ENCODE measurements at places on chromosomes 11 and 22. TPM values are rescaled to one million over a fixed set of nuclear protein-coding genes. Genes with fewer than 3 reads are reported as not detected.
A peak's percentile ranks its signal among the peaks of the same experiment; 100 is the strongest.

Gene C11orf97
- total RNA-seq = not detected

Gene MS4A15
- total RNA-seq = not detected

GRCh38 chr11:128390246-128390645, 197.1 kb downstream of the ETS1 start:
- no peak for DNase-seq
- no peaks in the 10 kb centered on the region for H3K4me1 ChIP-seq
- no peak overlapping the region for H3K27ac ChIP-seq
- H3K27me3 ChIP-seq = no peaks in the 10 kb centered on the region
- no peak overlapping the region for H3K4me3 ChIP-seq

- H3K4me1 ChIP-seq = peaks cover 9% of the 10 kb centered on the region
- H3K4me3 ChIP-seq = no peak overlapping the region
- DNase-seq = peak; percentile 26
- H3K27me3 ChIP-seq = no peaks in the 10 kb centered on the region
Measured at GRCh38 chr11:12914400-12914912, 94.7 kb upstream of the RASSF10 start.

DNA sequence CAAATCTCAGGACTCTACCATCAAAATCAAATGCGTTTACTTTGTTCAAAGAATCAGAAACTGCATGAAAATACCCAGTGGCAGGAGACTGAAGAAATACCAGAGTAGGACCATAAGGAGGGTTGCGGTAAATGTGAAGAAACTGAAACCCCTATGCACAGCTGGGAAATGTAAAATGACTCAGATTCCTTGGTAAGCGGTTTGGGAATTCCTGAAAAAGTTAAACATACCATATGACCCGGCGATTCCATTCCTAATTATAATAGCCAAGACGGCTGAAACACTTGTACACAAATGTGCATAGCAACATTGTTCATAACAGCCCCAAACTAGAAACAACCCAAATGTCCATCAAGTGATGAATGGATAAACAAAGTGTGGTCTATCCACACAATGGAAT, 114.1 kb upstream of the GRAMD1B start:
- H3K4me1 ChIP-seq = no peaks in the 10 kb centered on the region
- H3K27ac ChIP-seq = no peak overlapping the region
- H3K27me3 ChIP-seq = no peaks in the 10 kb centered on the region
- no peaks in the 10 kb centered on the region for H3K36me3 ChIP-seq

Gene NCR3LG1
- 2.2 TPM for total RNA-seq

- no peaks in the 10 kb centered on the region for H3K4me1 ChIP-seq
- no peak overlapping the region for H3K27ac ChIP-seq
- H3K4me3 ChIP-seq = no peak overlapping the region
- no peaks in the 10 kb centered on the region for H3K27me3 ChIP-seq
- no peak for DNase-seq
Measured at GRCh38 chr11:110337570-110338193, 41.3 kb upstream of the RDX start.

DNA sequence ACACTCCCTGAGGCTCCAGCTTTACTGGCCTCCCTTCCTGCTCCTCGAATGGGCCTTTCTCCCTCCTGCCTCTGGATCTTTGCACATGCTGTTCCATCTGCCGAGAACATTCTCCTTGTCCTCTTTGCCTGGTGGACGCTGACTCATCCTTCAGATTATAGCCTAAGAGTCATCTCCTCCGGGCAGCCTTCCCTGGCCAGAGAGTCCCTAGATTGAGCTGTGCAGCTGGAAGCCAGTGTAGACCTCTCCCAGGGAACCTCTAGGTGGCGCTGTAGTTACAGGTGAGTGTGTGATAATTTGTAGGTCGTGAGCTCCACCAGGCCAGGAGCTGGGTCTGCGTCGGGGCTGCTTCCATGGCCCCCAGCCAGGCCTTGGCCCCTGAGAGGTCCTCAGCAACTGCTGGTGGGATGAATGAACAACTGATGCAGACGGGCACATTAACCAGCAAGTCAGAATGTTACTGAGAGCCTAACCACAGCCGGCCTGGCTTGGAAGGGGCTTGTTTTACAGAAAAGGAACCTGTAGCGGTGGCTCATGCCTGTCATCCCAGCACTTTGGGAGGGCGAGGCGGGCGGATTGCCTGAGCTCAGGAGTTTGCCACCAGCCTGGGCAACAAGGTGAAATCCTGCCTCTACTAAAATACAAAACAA, 8.7 kb downstream of the PNPLA5 start:
- H3K36me3 ChIP-seq = no peaks in the 10 kb centered on the region
- DNase-seq = no peak
- no peak overlapping the region for H3K27ac ChIP-seq
- peaks cover 9% of the 10 kb centered on the region for H3K27me3 ChIP-seq
- H3K4me3 ChIP-seq = no peak overlapping the region
- no peaks in the 10 kb centered on the region for H3K4me1 ChIP-seq

GRCh38 chr11:41377709-41378394, 81.6 kb downstream of the LRRC4C start:
- H3K27ac ChIP-seq = no peak overlapping the region
- no peaks in the 10 kb centered on the region for H3K36me3 ChIP-seq
- no peaks in the 10 kb centered on the region for H3K27me3 ChIP-seq
- H3K4me1 ChIP-seq = no peaks in the 10 kb centered on the region

Gene GLYATL2
- not detected for total RNA-seq

Gene RAB38
- 4.2 TPM for total RNA-seq

DNA sequence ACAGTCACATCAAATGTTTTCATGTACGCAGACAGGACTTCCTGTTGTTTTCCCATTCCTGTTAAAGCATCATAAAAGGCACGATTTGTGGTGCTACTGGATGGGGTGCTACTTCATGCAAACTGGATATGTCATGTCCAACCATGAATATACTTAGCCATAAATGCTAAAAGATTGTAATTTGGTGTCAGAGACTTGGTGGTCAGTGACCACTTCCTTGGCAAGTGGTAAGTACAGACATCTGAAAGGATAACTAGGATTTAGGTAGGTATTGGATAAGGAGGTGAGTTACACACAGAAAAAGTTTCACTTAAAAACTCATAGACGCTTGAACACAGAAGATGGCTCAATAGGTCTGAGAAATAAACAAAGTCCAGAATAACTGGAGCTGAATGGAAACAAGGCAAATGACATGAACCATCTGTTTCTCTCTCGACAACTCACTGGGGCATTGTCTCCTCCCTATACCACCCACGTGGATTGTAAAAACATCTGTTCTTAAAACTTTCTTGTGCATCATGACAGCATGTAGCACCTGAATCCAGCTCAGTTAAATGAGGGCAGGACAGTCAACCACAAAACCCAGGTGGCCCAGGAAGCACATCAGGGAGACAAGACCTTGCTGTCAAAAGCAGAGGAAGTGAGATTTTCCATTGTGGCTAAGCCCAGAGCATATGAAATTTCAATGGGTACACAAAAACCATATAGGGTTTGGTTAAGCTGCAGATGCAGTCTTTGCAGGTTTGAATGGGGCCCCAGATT, 22.1 kb upstream of the IGLL5 start:
- peaks cover 16% of the 10 kb centered on the region for H3K4me1 ChIP-seq
- DNase-seq = peak; percentile 45

GRCh38 chr11:96152623-96153022, 190.4 kb downstream of the MAML2 start:
- no peak overlapping the region for H3K4me3 ChIP-seq
- peaks cover 36% of the 10 kb centered on the region for H3K4me1 ChIP-seq
- H3K36me3 ChIP-seq = no peaks in the 10 kb centered on the region
- no peak overlapping the region for H3K27ac ChIP-seq

Gene OR8G5
- not detected for total RNA-seq

DNA sequence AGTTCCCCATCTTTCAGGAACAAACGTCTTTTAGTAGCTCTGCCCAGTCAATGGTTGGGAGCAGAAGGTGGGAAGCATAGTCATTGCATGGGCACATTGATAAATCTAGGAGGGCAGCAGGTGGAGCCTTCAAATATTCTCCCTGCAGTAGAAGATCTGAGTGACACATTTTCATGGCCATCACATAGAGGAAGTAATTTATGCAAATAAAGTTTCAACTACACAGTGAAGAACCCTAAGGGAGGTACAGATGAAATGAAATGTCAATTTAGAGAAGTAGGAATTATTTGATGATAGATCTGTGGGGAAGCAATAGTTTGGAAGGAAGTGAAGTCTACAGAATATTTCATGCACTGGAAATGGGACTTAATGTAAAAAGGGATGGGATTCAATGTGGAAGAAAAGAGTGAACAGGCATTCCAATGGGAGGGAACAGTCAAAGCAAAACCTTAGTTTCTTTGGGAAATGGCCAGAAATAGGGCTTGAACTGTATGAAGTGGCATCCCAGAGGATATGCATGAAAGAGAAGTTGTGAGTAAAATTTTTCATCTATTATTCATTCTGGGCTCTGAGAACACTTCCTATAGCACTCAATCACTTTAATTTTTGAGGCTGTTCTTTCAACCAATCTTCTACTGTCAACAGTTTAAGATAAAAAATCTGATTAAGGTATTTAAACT, 256.2 kb upstream of the LUZP2 start:
- H3K36me3 ChIP-seq = no peaks in the 10 kb centered on the region
- H3K27ac ChIP-seq = no peak overlapping the region
- DNase-seq = no peak
- H3K27me3 ChIP-seq = no peaks in the 10 kb centered on the region
- H3K4me3 ChIP-seq = no peak overlapping the region

Gene TLCD5
- total RNA-seq = 6.3 TPM

- no peaks in the 10 kb centered on the region for H3K36me3 ChIP-seq
- DNase-seq = no peak
- no peaks in the 10 kb centered on the region for H3K27me3 ChIP-seq
- H3K27ac ChIP-seq = no peak overlapping the region
Measured at GRCh38 chr11:77359481-77359880, 58.0 kb upstream of the GDPD4 start.

Gene GSTT2
- total RNA-seq = 0.66 TPM

DNA sequence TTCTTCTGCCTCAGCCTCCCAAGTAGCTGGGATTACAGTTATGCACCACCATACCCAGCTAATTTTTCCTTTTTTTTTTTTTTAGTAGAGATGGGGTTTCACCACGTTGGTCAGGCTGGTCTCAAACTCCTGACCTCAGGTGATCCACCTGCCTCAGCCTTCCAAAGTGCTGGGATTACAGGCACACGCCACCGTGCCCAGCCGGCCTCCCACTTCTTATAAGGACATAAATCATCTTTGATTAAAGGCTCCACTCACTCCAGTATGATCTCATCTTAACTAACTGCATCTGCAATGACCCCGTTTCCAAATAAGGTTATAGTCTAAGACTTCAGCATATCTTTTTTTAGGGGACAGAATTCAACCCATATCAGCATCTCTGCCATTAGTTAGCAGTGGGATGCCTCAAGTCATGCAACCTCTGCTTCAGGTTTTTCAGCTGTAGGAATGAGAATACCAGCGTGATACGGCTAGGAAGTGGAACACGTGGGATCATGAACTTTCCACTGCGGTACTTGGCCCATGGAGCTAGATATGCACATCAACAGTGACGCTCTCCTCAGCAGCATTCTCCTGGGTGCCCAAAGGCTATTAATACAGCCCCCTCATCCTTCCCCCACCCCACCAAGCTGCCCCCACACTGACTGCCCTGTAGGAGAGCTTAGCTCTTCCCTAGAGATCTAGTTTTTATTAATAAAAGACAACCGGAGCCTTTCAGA, 41.4 kb downstream of the MCHR1 start:
- DNase-seq = no peak
- no peaks in the 10 kb centered on the region for H3K36me3 ChIP-seq
- no peaks in the 10 kb centered on the region for H3K4me1 ChIP-seq
- no peaks in the 10 kb centered on the region for H3K27me3 ChIP-seq

DNA sequence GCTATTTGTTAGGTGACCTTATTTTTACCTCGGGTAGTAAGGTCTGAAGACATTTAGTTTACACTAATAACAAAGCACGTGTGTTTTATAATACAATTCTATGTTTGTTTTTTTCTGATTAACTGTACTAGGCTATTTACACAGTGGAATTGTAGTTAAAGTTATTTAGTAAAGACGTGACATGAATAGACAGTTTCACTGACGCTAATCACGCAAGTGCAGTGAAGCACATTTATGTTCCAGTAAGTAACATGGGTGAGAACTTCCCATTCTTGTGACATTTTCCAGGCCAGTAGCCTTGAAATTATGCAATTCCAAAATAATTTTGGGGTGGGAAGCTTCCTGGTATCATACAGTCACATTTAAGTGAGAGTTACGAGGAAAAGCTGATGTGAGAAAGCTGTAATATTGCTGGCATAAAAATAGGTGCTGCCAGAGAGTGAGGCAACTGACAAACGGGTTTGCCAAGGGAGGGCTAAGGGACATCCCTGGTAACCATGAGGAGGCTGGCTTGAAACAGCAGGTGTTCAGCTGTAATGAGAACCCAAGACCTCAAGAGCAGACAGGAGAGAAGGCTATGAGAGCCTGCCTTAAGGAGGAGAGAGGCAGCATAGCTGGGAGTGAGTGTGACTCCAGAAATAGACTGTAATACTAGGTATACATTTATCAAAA, 378.8 kb downstream of the DCDC1 start:
- no peak overlapping the region for H3K4me3 ChIP-seq
- H3K4me1 ChIP-seq = no peaks in the 10 kb centered on the region
- no peak for DNase-seq
- H3K27me3 ChIP-seq = no peaks in the 10 kb centered on the region

Gene DKK3
- total RNA-seq = 270 TPM

DNA sequence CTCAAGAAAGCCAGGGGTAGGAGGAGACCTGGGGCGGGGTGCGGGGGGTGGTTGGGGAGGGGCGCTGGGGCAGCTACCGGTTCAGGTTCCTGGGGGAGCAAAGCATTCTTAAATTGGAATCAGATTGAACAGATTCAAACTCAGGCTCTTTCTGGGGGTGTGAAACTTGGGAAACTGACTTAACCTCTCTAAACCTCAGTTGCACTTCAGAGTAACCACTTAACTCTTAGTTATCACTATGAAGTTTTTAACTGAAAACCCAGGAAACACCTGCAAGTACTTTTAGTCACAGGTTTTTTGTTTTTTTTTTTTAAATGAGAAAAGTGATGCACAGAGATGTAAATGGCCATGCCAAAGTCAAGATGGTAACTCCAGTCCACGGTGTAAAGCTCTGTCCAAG, 72.0 kb downstream of the RCN1 start:
- DNase-seq = no peak
- no peak overlapping the region for H3K27ac ChIP-seq
- H3K27me3 ChIP-seq = no peaks in the 10 kb centered on the region
- no peak overlapping the region for H3K4me3 ChIP-seq
- no peaks in the 10 kb centered on the region for H3K36me3 ChIP-seq
